A549 treated with Hydrocortisone at 1 μM for 4 hours (cell line): ENCODE measurements at places on chromosomes 7 and 10. TPM values are rescaled to one million over a fixed set of nuclear protein-coding genes. Genes with fewer than 3 reads are reported as not detected.

CCDC146 gene
- 0.32 to 0.70 TPM (median 0.49 TPM) in 5 replicates for total RNA-seq

EIF4H gene
- total RNA-seq, result 295 to 366 TPM (median 300 TPM) in 5 replicates

ZNF25 gene
- total RNA-seq, result 1.1 to 2.4 TPM (median 1.8 TPM) in 5 replicates

OR13A1 gene
- total RNA-seq, result 0.05 TPM in 1 of 5 replicates, not detected in the others

PNLIPRP3 gene
- 0.03 to 0.05 TPM in 2 of 5 replicates, not detected in the others for total RNA-seq

TMEM270 gene
- total RNA-seq, result 0.10 to 0.28 TPM (median 0.13 TPM) in 3 of 5 replicates, not detected in the others

MSS51 gene
- total RNA-seq, result 0.37 to 0.59 TPM (median 0.48 TPM) in 5 replicates

COL17A1 gene
- 1.7 to 2.4 TPM (median 2.2 TPM) in 5 replicates for total RNA-seq

CPEB3 gene
- total RNA-seq, result 0.26 to 0.40 TPM (median 0.33 TPM) in 5 replicates

GDF2 gene
- not detected in 5 replicates for total RNA-seq

MBL2 gene
- not detected in 5 replicates for total RNA-seq

AUTS2 gene
- total RNA-seq, result 3.0 to 4.2 TPM (median 3.6 TPM) in 5 replicates

STEAP4 gene
- total RNA-seq, result 0.03 to 0.07 TPM (median 0.05 TPM) in 3 of 5 replicates, not detected in the others

HMX3 gene
- 0.08 to 0.13 TPM in 2 of 5 replicates, not detected in the others for total RNA-seq

PRTFDC1 gene
- total RNA-seq, result 15.8 to 19.8 TPM (median 17.5 TPM) in 5 replicates

CALHM1 gene
- total RNA-seq, result not detected in 5 replicates

MYL10 gene
- total RNA-seq, result not detected in 5 replicates

SHTN1 gene
- total RNA-seq, result 19.1 to 29.1 TPM (median 25.9 TPM) in 5 replicates

MKX gene
- not detected in 5 replicates for total RNA-seq
